ENCODE measurements at places on chromosomes 4 and X. TPM values are rescaled to one million over a fixed set of nuclear protein-coding genes. Genes with fewer than 3 reads are reported as not detected.

DNA sequence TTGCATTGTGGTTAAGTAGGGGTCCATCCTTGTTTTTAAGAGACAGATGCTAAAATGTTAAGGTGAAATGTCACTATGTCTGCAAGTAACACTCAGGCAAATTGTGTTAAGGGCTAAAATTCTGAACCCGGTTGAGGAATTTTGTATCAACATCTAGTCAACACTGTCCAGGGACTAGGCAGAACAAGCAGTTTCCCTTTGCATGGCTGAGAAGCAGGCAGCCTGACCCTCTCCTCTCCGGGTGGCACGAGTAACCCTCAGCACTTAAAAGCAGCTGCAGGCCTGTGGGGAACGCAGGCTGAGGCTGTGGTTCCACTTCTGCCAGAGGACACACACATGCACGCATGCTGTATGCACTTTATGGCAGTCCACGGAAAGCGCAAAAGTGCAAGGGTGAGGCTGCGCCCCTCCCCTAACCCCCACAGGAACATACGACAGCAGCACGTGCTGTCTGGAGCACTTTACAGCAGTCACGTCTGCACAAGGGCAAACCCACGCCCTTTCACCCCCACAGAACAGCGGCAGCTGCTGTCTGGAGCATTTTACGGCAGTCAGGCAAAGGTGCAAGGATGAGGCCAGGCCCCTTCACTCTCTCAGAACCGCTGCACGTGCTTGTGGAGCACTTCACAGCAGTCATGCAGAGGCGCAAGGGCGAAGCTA is 619 bp upstream of the MPC1L start:
- DNase-seq, result no peak

DNA sequence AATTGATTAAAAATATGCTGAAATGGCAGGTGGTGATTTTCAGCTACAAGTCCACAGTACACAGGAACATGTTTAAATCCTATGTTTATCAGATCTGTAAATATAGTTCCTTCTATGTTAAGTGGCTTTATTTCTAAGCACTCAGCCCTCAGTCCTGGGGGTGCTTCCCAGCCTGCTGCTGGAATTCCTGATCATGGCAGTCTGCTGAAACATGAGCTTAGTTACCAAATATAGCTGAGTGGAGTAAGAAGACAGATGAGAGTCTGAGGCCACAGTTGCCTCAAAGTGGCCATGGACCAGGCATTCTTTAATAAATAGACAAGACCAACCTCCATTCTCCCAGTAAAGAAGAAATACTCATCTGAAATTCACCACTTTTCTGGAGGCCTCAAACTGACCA is 17.1 kb upstream of the DDX60 start:
- no peak for DNase-seq

- no peak for DNase-seq
Measured at GRCh38 chr4:146834263-146835034, 111.2 kb downstream of the TTC29 start.

The ABHD18 gene
- total RNA-seq, result 17.1 TPM

The PAGE4 gene
- not detected for total RNA-seq

Measured in endodermal cell (in vitro differentiated cells).